ENCODE measurements at places on chromosomes 16 and 17.

- no peak for DNase-seq
Observed at GRCh38 chr16:56817938-56818337, 47.1 kb upstream of the SLC12A3 start.

GRCh38 chr16:11585460-11586377, 1.0 kb downstream of the LITAF start:
- DNase-seq = no peak

DNA sequence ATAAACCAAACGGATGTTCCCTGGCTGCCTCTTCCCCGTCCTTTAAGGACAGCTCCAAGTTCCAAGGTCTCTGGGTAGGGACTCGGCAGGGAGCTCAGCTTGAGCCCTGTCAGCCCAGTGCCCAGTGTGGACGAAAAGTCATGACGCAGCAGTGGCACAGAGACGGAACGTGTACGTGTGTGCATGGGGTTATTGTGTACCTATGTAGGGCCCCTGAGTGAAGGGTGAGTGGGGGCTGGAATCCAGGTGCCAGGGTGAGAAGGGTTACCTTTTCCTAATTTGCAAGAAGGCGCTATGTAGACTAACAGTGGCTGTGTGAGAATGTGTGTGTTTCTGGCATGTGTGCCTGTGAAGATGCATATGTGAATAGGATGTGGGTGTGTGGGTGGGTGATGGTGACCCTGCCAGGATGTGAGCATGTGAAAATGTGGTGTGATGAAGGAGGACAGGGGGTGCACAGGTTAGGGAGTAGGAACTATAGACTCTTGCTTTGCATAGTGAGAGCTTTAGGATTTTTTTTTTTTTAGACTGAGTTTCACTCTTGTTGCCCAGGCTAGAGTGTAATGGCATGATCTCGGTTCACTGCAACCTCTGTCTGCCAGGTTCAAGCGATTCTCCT, 6.0 kb downstream of the SCN4A start:
- DNase-seq = no peak

DNA sequence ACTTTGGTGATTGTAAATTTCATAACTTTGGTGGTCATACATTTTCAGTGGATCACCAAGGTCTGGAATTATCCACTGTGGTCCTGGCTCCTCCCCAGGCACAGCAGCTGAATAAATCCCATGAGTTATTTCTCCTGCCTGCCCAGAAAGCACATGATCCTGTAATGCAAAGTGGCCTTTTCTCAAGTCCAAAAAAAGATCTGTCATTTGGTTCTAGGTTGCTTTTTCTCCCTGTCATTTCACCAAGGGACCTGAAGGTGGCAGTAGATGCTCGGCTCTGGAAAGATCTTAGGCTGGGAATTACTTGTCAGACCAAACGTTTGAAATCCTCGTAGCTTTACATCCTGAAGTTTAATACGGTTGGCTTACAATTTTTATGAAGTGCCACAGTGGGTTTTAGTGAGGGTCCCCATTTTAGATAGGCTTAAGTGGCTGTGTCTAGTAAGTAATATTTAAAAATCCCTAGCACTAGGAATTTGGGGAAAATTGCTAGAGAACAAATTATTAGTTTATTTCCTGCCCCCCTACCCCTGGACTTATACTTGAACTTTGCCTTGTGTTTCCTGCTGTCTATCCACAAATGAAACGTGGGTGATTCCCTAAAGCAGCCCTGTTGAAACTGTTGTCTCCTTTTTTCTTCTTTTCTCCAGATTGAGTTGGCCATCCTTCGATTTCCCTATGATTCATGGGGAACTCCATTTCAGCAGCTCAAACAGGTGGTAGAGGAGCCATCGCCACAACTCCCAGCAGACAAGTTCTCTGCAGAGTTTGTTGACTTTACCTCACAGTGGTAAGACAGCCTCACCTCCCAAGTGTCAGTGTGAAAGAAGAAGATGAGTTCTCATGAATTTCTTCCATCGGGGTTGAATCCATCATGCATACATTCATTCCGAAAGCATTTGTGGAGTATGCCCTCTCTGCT, 111.7 kb downstream of the MAP2K6 start:
- peak; percentile 69 for DNase-seq

DNA sequence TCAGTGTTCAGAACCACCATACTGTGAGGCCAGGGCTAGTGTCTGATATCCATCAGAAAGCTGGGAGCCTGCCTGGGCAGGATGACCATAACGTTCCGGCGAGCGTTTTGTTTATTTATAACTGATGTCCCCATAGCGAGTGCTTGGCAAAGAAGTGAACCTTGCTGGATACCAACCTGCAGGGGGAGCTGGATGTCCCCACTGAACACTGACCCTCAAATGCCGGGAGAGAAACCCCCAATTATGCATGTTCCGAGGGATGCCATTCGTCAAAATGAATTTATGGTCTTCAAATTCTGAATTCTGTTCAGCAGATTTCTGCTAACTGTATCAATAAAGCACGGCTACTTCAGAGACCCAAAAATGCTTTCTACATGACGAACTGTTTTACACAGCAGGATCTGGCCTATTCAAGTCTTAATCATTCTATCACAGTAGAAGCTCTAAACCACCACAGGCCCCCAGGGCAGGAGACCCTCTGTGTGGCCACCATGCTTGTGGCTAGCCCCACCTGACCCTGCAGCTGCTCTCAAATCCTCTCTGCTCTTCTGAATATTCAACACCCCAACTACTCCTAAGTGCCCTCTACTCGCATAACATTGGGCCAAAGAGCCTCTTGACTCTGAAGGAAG, 15.2 kb downstream of the MED24 start:
- DNase-seq = peak; percentile 71

GRCh38 chr17:79818026-79818758, 21.0 kb downstream of the CBX4 start:
- DNase-seq = no peak

DNA sequence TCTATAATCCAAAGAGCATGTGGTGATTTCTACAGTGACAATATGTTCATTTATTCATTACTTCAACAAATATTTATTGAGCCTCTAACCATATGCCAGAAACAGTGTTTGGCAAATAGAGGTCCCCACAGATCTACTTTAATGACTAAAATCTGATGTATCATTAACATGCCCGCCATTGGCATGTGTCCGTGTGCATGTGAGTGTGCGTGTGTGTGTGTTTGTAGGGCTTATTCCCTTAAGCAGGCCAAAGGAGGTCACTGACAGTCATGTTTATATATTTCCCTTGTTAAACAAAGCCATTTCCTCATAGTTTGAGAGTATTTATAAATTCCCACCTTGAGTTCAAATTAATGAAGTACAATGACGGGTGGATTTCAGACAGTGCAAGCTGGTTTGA, 174.4 kb upstream of the IRX6 start:
- no peak for DNase-seq

DNA sequence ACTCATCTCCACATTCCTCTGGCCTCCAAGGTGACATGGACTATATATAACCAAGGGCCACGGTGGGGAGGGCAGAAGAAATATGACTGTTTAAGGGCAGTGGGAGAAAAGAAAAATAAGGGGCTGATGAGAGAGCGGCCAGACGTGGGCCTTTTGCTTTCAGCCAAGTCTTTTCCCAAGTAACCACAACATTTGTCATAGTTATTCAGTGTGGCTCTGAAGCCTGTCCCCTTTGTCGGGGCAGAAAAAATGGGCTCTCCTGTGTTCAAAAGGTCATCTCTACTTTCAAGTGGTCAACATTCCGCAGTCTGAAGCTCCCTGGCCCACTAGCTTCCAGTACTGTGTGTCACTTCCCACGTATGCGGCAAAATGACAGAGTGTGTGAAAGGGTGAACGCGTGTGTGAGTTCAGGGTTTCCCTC, 245.4 kb downstream of the NTN1 start:
- DNase-seq = no peak

- DNase-seq = no peak
Observed at GRCh38 chr16:8887431-8887765, 5.2 kb downstream of the LITAFD start.

- DNase-seq = no peak
Observed at GRCh38 chr16:79768276-79768970, 167.9 kb upstream of the MAF start.

GRCh38 chr17:36494674-36495073, 8.2 kb downstream of the ZNHIT3 start:
- DNase-seq = no peak

DNA sequence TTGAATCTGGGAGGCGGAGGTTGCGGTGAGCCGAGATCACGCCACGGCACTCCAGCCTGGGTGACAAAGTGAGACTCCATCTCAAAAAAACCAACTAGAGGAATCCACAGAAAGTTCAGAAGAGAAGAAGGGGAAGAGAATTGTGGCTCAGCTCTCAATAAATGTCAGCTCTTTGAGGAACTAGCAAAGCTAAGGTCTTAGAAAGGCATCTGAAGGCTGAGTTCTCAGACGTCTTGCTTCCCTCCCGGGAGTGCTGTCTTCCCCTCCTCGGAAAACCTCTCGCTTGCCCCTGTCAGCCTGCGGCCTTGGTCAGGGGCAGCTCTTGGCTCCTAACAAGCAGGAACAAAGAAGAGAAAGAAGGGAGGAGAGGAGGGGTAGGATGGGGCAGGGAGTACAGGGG, 5.3 kb downstream of the SHPK start:
- DNase-seq = no peak

DNA sequence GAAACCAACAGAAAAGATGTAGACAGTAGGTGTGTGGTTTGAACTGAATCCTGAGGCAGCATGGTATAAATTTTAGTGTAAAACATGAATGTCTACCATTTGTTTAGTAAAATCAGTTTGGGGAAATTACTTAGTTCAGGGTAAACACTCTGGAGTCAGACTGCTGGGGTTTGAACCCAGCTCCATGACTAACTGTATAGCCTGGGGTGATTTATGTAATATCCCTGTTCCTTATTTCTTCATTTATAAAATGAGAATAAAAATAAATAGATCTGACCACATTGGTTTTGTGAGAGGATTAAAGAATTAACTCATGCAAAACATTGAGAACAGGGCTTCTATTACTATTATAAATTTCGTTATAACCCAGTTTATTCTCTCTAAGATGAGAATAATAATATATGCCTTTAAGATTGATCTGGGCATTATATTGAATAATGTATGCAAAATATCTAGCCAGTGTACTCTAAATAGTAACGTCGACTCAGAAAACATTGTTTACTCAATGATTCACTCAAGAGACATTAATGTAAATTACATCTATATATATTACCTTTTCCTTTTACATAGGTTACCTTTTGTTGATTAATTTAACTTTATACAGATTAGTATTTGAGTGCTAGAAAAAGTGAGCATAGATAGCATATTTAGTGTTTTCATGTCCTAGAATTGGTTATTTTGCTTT, 120.6 kb upstream of the KCNJ16 start:
- no peak for DNase-seq

GRCh38 chr16:55917373-55918160, 42.4 kb upstream of the CES5A start:
- no peak for DNase-seq

GRCh38 chr17:69637446-69638156, 223.1 kb downstream of the MAP2K6 start:
- no peak for DNase-seq

- DNase-seq = no peak
Observed at GRCh38 chr17:45096926-45097325, 35.4 kb downstream of the PLCD3 start.

- DNase-seq = no peak
Observed at GRCh38 chr17:6452471-6453266, 8.4 kb downstream of the PIMREG start.

DNA sequence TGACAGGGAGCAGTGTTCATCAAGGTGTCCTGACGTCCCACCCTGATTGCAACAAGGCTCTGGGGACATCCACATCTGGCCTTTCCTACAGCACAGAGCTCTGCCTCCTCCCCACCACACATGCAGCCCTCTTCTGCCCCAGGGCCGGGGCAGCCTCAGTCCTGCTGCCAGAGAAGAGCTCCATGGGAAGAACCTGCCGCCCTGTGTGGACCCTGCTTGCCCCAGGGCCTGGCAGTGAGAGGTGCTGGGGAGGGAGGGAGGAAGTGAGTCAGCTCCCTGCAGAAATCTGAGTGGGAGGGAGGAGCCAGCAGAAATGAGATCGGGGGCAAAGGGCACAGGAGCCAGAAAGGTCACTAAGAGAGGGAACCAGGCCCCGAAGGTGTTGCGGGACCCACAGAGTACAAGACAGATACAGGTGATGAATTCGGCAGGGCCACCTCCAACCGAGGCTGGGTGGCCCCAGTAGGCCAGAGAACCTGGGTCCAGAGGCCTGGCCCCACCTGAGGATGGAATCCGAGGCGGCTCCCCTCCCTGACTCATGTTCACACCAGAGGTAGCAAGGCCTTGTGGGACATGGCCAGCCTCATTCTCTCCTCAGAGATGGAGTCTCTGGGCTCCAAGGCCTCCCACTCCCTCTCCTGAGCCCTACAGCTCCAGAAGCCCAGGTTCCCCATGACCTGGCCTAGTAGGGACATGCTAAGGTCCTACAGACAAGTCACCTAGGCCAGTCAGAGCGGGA, 24.8 kb downstream of the MYO18A start:
- no peak for DNase-seq

- no peak for DNase-seq
Observed at GRCh38 chr17:35693662-35694061, 37.8 kb upstream of the RASL10B start.

- DNase-seq = no peak
Observed at GRCh38 chr17:39744075-39744835, 6.5 kb downstream of the GRB7 start.

- no peak for DNase-seq
Observed at GRCh38 chr17:47778184-47778635, 43.4 kb downstream of the OSBPL7 start.

- DNase-seq = no peak
Observed at GRCh38 chr16:86307514-86307903, 202.8 kb upstream of the FOXF1 start.

DNA sequence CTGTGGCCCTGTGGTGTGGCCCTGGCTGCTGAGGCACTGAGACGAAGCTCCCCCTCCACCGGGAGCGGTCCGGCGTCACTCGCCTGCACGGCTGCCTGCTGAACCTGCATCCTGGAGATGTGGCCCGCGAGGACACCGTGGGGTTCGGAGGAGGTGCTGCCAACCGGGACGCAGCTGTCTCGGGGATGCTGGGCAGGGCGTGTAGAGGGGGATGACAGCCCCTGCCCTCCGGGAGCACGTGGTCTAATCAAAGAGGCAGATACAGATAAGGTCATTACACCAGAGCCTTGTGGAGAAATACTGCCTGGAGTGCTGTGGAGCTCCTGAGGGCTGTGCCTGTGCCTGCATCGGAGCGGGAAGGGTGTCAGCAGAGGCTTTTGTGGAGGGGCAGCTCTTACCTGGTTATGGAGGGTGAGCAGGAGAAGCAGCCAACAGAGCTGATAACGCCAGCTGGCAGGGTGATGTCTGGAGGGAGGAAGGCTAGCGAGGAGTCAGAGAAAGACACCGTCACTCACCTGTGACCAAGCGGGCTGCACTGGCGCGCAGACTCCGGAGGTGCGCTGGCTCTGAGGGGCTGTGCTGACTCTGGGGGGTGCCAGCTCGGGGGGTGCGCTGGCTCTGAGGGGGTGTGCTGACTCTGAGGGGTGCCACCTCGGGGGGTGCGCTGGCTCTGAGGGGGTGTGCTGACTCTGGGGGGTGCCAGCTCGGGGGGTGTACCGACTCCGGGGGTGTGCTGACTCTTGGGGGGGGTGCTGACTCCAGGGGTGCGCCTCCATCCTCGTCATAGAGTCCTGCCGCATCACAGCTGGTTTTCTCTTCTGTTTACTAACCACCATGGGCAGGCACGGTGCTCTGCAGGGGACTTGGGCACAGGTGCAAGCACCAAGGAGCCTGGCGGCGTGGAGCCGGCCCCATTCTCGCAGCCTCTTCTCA, 104.7 kb upstream of the CHMP6 start:
- DNase-seq = no peak

- no peak for DNase-seq
Observed at GRCh38 chr16:48203974-48204824, 39.9 kb upstream of the LONP2 start.
